Colonic mucosa (tissue), 4 donors: ENCODE measurements at places on chromosomes 11 and 22.

DNA sequence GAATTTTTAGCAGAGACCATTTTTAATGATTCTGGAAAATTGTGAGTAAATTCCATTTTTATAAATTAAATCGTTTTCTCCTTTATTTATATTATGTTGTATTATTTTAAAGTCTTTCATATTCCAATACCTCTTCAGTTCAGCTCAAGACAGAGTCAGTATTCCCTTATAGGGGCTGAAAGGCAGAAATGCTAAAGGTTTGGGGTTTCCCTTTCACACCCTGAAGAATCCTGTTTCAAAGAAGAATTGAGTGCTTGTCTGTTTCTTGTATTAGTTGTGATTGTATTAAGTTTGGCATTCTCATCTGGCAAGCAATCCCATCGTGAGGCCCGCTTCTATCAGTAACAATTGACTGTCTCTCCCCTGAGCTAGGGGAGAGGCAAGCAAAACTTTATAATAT is 57.4 kb downstream of the PACSIN2 start:
- no peak for DNase-seq

DNA sequence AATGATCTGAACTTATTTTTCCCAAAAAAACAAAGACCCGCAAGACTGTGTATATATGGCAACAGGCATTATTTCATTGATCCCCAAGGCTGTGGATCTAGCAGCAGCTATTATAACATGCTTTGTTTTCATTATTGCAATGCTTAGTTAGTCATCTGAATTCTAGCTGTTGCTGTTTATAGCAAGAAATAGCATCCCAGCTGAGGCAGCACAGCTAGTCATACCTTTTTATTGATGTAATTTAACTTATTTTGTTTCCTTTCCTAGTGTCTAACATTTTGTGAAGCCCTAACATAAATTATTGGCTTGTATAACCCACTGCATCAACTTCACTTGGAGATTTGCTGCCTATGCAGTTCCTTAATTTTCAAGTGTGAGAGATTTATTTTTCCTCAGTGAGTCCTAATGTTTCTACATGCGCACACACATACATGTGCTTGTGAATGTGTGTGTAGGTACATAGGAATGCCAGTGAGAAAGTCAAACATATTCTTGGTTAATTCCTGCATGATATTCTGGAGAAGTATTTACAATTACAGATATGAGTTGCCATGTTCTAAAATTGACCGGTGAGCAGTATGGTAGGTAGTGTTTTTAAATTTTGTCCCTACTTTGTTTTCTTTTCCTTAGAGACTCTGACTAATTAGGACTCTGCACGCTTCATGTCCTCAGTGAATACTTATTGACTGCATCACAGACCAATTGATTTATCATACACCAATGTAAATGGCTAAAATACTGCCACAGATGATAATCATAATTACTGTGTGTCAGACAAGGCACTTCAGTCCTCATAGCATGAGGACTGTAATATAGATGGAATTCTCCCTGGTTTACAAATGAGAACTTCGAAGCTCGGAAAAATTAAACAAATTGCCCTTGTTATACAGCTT is 119.3 kb downstream of the WNT11 start:
- DNase-seq = no peak

GRCh38 chr11:84566671-84567070 is 1060.5 kb downstream of the DLG2 start:
- DNase-seq = no peak

DNA sequence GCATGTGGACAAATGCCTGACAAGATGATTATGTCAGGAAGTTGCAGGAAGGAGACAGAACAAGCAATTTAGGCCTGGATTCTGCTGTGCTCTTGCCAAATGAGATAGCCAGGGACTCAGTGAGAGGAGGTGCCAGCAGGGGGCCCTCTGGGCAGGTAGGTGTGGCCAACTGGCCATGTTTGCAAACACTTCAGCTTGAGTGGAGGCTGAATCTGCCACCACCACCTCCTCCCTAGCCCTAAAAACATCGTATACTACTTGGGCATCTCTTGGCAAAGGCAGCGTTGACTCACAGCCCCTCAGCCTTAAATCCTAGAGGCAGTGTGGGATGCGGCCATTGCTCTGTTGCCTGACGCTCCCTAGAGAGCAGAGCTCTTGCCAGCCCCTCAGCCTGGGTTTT is 95.1 kb upstream of the PLET1 start:
- peak; percentile 28 for DNase-seq

DNA sequence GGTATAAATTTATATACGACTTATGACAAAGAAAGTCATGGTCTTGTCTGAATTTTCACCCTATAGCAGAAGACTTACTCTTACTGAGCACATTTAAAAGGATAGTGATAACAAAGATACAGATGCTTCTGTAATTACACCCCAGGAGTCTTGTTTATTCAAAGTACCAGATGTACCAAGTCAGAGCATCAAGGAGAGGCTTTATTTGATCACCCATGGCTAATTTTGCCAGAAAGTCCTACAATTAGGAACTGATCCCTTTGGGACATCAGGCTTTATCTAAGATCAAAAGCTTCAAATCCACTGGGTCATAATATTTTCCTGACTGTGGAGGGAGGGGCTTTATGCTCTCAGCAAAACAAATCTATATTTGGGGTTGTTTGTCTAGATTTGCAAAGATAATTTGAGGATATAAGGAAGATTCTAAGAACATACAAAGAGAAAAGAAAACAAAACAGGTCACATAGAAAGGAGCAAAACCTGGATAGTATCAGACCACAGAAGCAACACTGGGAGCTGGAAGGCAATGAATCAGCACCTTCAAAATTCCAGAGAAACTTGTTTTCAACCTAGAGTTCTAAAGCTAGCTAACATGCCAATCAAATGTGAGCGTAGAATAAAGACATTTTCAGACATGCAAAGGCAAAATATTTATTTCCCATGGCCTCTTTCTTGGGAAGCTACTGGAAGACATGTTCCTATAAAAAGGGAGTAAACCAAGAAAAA is 124.8 kb upstream of the CSNK2A3 start:
- DNase-seq = no peak
